WTC11 (cell line): ENCODE measurements at places on chromosomes 6 and 20.

DNA sequence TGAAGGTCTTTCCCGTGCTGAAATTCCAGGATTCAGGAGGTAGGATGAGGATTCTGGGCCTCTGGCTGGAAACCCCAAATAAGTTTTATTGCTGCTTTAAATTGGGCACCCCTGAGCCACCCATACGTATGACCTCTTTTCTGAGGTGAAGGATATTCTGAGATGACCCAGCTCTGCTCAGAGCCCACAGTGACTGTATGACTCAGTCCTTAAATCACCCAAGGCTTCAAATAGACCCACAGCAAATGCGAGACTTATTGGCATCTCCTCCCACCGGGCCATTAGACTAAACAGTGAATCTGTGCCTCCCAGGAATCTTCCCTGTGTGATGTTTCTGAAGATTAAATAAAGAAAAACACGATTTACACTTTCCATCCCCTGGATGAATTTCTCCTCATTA is 9.5 kb downstream of the SIRPG start:
- H3K27ac ChIP-seq = no peak overlapping the region
- no peak for DNase-seq
- H3K27me3 ChIP-seq = peaks cover 10% of the 10 kb centered on the region
- H3K4me3 ChIP-seq = no peak overlapping the region
- H3K4me1 ChIP-seq = no peaks in the 10 kb centered on the region
- no peaks in the 10 kb centered on the region for H3K36me3 ChIP-seq

GRCh38 chr20:49460916-49461315 is 21.6 kb downstream of the KCNB1 start:
- H3K4me3 ChIP-seq = no peak overlapping the region
- H3K4me1 ChIP-seq = no peaks in the 10 kb centered on the region
- H3K27me3 ChIP-seq = peaks cover 4% of the 10 kb centered on the region; the same call in 1 of the 2 replicates

- DNase-seq = peak; percentile 55
- H3K4me1 ChIP-seq = peaks cover 45% of the 10 kb centered on the region
- no peaks in the 10 kb centered on the region for H3K36me3 ChIP-seq
- peak overlapping the region; percentile 90 for H3K4me3 ChIP-seq
- peak overlapping the region; percentile 80 for H3K27ac ChIP-seq
Measured at GRCh38 chr6:2245877-2246863, 765 bp upstream of the GMDS start.

DNA sequence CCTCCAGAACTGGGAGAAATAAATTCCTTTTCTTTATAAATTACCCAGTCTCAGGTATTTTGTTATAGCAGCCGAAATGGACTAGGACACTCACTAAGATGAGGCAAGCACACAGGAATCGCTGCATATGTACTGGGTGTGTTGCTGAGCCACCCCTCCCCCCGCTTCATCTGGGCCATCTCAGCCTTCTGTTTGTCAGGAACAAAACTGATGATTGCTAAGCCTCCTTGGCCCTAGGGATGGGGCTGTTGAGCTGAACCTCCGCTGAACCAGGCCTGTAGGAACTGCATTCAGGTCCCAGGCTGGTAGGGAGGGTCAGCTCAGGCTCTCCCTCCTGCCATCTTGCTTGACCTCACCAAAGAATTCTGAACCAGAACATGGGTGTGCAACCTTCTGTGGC is 108.6 kb downstream of the MAP3K7 start:
- H3K4me3 ChIP-seq = no peak overlapping the region
- H3K4me1 ChIP-seq = peaks cover 32% of the 10 kb centered on the region
- no peak overlapping the region for H3K27ac ChIP-seq
- peak; percentile 73 for DNase-seq
- no peaks in the 10 kb centered on the region; the same call in 1 of the 2 replicates for H3K36me3 ChIP-seq
- H3K27me3 ChIP-seq = no peaks in the 10 kb centered on the region

DNA sequence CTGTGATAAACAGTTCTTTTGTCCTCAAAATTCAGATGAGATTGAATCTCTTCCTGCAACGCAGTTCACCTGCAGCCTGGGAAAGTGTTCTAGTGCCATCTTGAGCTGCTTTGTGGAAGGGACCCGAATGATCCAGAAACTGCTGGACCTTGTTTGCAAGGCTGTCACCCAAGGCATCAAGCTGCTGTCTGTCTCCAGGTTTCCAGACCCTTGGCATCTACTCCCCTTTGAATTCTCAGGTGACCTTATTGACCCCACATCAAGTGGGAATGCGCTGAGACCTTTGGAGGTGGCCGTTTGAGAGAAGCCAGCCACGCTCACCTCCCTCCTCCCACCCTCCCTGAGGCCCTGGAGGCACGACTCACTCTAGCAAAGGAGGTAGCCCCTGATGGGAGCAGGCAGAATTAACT is 112.5 kb downstream of the EDN3 start:
- H3K27me3 ChIP-seq = peaks cover 5% of the 10 kb centered on the region; the same call in 1 of the 2 replicates
- peaks cover 12% of the 10 kb centered on the region for H3K4me1 ChIP-seq
- H3K36me3 ChIP-seq = peaks cover 4% of the 10 kb centered on the region
- H3K27ac ChIP-seq = no peak overlapping the region

GRCh38 chr6:127937747-127938146 is 36.9 kb upstream of the THEMIS start:
- H3K27ac ChIP-seq = no peak overlapping the region
- H3K36me3 ChIP-seq = peaks cover 7% of the 10 kb centered on the region
- no peaks in the 10 kb centered on the region for H3K4me1 ChIP-seq

DNA sequence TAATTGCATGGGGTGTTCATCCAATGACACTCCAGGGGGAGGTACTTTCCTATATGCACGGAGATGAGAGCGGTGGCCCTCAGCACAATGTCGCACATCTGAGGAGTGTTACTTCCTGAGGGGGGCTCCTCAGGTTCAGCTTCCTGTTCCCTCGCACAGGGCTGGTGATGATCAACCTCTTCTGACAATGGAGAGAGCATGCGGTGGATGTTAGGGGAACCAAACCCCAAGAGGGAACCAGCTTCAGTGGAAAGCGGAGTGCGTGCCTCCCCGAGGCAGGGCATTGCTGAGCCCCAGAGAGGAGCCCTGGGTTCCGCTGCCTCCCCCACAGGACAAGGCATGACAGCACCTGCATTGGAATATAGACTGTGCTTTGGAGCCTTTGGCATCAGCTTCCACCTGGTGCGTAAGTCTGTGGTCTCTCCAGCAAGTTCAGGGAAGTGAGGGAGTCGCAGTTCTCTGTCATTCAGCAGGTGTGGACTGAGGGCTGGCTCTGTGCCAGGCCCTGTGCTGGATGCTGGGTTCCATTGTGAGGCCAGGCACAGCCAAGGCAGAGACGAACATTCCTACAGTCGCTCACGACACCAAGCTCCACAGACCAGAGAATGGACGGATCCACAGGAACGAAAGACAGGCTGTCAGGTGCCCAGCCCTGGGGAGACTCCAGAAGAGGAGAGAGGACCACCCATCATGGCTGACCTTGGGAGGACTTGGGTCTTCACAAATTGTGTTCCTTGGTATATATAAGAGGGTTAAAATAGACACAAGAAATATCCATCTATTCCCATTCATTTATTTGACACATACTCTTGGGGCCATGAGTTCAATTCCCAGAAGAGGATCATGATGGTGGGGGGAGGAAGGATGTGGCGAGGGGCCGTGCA is 3.9 kb upstream of the ZNF831 start:
- H3K27me3 ChIP-seq = no peaks in the 10 kb centered on the region
- no peak overlapping the region for H3K27ac ChIP-seq
- no peak overlapping the region for H3K4me3 ChIP-seq
- no peaks in the 10 kb centered on the region for H3K36me3 ChIP-seq
- peaks cover 10% of the 10 kb centered on the region for H3K4me1 ChIP-seq

GRCh38 chr6:140957386-140957785 is 1175.3 kb upstream of the GJE1 start:
- H3K4me1 ChIP-seq = no peaks in the 10 kb centered on the region
- H3K27ac ChIP-seq = no peak overlapping the region
- H3K4me3 ChIP-seq = no peak overlapping the region
- peaks cover 3% of the 10 kb centered on the region; the same call in 1 of the 2 replicates for H3K36me3 ChIP-seq

GRCh38 chr20:43243672-43244269 is 54.1 kb upstream of the PTPRT start:
- H3K4me3 ChIP-seq = no peak overlapping the region
- peaks cover 7% of the 10 kb centered on the region for H3K4me1 ChIP-seq
- H3K36me3 ChIP-seq = no peaks in the 10 kb centered on the region
- peaks cover 16% of the 10 kb centered on the region for H3K27me3 ChIP-seq
- peak; percentile 38 for DNase-seq
- no peak overlapping the region for H3K27ac ChIP-seq

GRCh38 chr20:43736588-43737158 is 9.9 kb upstream of the GTSF1L start:
- H3K4me1 ChIP-seq = 0 out of 2 replicates have a peak, but pooled peaks cover 10% of the 10 kb centered on the region
- H3K27ac ChIP-seq = no peak overlapping the region
- no peak overlapping the region for H3K4me3 ChIP-seq
- peak; percentile 25 for DNase-seq
- no peaks in the 10 kb centered on the region; the same call in 1 of the 2 replicates for H3K27me3 ChIP-seq
- no peaks in the 10 kb centered on the region for H3K36me3 ChIP-seq

- no peaks in the 10 kb centered on the region for H3K36me3 ChIP-seq
- no peak overlapping the region for H3K27ac ChIP-seq
- peaks cover 20% of the 10 kb centered on the region for H3K4me1 ChIP-seq
- no peak for DNase-seq
- no peak overlapping the region for H3K4me3 ChIP-seq
Measured at GRCh38 chr20:12833861-12834260, 174.9 kb upstream of the SPTLC3 start.

GRCh38 chr6:166446146-166446545 is 63.4 kb upstream of the MPC1 start:
- no peak for DNase-seq
- no peaks in the 10 kb centered on the region for H3K27me3 ChIP-seq
- no peak overlapping the region for H3K27ac ChIP-seq
- no peak overlapping the region for H3K4me3 ChIP-seq

DNA sequence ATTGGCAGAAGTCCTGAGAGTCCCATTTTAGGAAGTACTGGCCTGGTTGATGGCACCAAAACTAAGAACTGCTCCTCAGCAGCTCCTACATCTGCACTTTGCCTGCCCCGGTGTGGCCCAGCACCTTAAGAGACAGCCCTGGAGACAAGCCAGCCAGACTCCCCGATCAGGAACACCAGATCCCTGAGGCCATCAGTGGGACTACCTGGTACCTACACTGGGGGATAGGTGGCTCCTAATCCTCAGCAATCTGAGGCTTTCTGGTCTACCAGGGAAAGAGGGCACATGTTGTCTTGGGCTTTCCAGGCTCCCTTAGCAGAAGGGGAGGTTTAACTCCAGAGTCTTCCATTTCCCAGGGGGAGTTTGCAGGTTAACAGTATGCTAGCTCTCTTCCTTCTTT is at the start of gene WFDC6:
TSS of gene WFDC6 (minus strand) at position 101 of the 400 bp plus-strand sequence. CDS start at position 26, 75 bp downstream.
- DNase-seq = no peak
- no peak within 1 kb of the TSS for H3K27ac ChIP-seq
- H3K4me3 ChIP-seq = no peak within 1 kb of the TSS
- peaks cover 6% of the 10 kb centered on the region for H3K4me1 ChIP-seq
- H3K27me3 ChIP-seq = no peaks in the 10 kb centered on the region

DNA sequence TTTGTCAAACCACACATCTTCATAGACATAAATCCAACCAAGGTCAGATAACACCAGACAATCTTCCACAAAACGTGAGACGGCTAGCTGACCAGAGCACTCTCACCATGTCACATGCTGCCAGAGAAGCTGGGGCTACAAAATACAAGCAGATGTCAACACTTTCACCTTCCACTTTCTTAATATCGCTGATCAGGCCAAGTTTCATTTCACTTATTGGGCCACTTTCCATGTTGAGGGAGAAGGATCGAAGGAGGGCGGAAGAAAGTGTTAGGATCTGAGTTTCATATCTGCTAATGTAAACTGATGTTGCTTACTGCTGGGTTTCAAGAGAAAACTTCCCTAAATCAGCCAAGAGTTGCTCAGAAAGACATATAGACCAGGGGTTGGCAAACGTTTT is 177.0 kb upstream of the PRDM1 start:
- no peaks in the 10 kb centered on the region for H3K36me3 ChIP-seq
- DNase-seq = no peak
- H3K4me3 ChIP-seq = no peak overlapping the region
- H3K4me1 ChIP-seq = no peaks in the 10 kb centered on the region

- no peak overlapping the region for H3K4me3 ChIP-seq
- H3K36me3 ChIP-seq = peaks cover 61% of the 10 kb centered on the region
- no peak overlapping the region for H3K27ac ChIP-seq
- H3K27me3 ChIP-seq = 0 out of 2 replicates have a peak, but pooled peaks cover 3% of the 10 kb centered on the region
Measured at GRCh38 chr20:63963784-63964301, 5.9 kb downstream of the ZNF512B start.

- no peaks in the 10 kb centered on the region for H3K36me3 ChIP-seq
- DNase-seq = no peak
- no peaks in the 10 kb centered on the region for H3K27me3 ChIP-seq
Measured at GRCh38 chr6:13847326-13848050, 33.1 kb upstream of the MCUR1 start.

GRCh38 chr6:143059663-143060353 is 881 bp upstream of the AIG1 start:
- H3K4me1 ChIP-seq = peaks cover 74% of the 10 kb centered on the region
- H3K36me3 ChIP-seq = peaks cover 3% of the 10 kb centered on the region
- peak overlapping the region; percentile 89 for H3K27ac ChIP-seq
- peak overlapping the region; percentile 87 for H3K4me3 ChIP-seq

- DNase-seq = no peak
- no peak overlapping the region for H3K27ac ChIP-seq
- no peaks in the 10 kb centered on the region for H3K27me3 ChIP-seq
- H3K4me3 ChIP-seq = no peak overlapping the region
- peaks cover 10% of the 10 kb centered on the region for H3K4me1 ChIP-seq
Measured at GRCh38 chr6:137804637-137805036, 62.4 kb upstream of the TNFAIP3 start.

DNA sequence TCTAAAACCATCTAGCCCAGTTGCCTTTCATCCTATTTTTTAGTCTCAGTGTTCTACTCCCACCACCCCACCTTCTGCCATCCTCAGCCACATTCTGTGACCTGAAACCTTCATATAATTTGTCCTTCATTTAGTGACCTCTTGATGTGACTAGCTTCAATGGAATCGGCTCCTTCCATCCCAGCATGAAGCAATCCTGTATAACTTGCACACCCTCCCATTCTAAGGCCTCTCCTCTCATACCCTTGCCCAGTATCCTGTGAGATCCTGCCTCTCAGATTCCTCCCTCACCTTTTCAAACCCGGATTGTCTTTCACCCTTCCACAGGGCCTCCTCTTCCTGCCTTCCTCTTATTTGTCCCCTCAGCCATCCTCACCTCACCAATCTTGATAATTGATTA is 3.1 kb downstream of the ZNF76 start:
- no peaks in the 10 kb centered on the region for H3K27me3 ChIP-seq
- no peak overlapping the region for H3K4me3 ChIP-seq
- H3K27ac ChIP-seq = no peak overlapping the region
- no peaks in the 10 kb centered on the region for H3K36me3 ChIP-seq
- H3K4me1 ChIP-seq = peaks cover 12% of the 10 kb centered on the region

DNA sequence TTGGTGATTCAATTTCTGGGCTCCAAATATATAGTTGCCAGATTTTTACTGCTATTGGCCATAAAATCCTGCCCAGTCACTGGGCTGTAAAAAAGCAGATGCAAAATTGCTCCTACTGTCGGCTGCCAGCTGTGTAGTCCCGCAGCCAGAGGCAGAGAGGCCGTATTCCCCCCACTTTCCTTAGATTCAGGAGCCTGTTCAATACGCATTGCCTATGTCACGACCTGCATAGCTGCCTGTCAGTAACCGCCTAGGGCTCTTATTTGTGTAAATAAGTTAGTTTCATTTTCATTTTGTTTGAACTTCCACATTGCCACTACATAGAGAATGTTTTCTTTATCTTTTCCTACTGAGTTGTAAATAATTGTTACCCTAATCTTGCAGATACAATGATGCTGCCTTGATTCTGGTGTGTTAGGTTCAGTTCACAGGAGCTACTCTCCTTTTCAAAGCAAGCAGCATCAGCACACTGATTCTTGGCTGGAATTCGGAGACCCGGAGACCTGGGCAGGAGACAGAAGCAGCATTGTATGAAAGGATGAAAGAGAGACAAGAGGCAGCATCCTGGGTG is 46.0 kb upstream of the UST start:
- H3K27me3 ChIP-seq = peaks cover 43% of the 10 kb centered on the region
- no peak overlapping the region for H3K4me3 ChIP-seq
- DNase-seq = no peak
- peaks cover 10% of the 10 kb centered on the region for H3K4me1 ChIP-seq
- peaks cover 23% of the 10 kb centered on the region for H3K36me3 ChIP-seq
